ENCODE measurements at places on chromosomes 7 and 10.

DNA sequence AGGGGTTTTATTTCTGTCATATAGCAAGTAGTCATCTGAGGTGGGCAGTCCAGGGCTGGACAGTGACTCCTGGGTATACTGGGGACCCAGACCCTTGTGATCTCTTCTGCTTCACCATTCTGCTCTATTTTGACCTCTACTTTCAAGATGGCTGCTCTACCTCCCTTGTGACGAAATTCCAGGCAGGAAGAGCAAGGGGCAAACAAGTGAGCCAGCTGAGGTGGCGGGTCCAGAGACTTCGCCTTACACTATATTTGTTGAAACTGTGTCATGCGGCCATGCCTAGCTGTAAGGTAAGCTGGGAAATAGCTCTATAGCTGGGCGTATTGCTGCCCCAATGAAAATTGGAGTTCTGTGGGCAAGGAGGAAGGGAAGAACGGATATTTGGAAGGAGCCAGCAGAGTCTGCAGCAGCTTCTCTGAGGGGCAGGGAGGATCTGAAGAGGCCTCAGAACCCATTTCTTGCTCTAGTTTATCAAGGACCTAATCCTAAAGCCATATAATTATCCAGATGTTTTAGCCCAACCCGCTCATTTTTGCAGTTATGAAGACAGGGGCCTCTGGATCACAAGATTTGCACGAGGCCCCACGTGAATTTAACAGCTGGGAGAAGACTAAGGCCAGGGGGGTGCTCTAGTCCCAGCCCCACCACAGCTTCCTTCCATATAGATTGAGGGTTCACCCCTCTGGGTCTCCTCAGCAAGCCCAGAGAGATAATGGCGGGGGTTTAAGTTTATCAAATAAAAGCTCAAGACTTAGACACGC lies 7.7 kb upstream of the CPA1 start:
- no peak for DNase-seq

- no peak for DNase-seq
Observed at GRCh38 chr10:64859911-64860310, 1338.7 kb downstream of the REEP3 start.

DNA sequence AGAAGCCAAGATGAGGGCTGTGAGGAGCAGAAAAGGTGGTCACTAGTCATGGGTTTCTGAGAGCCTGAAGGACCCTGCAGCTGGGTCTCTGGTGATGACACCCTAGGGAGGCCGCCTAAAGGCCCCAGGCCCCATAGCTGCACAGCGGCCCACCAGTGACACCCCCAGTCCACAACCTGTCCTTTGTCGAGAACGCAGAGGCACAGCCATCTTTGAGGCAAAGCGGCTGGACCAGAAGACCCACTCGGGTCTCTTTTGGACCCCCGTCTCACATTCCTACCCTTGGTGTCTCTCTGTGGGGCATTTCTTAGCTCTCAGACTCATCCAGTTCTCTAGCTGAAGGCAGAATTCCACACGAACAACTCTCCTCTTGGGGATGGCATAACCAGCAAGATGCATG lies 18.8 kb downstream of the JCAD start:
- no peak for DNase-seq

- no peak for DNase-seq
Observed at GRCh38 chr10:110274647-110275046, 30.1 kb downstream of the SMNDC1 start.

DNA sequence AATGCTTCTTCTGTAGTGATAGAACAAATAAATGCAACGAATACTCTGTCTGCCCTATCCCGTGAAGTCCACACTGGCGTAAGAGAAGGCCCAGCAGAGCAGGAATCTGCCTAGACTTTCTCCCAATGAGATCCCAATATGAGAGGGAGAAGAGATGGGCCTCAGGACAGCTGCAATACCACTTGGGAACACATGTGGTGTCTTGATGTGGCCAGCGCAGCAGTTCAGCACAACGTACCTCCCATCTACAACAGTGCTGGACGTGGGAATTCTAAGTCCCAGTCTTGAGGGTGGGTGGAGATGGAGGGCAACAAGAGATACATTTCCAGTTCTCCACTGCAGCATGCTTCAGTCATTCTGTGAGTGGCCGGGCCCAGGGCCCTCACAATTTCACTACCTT lies 45.8 kb downstream of the FIGNL1 start:
- DNase-seq = no peak

- DNase-seq = no peak
Observed at GRCh38 chr10:113415246-113415645, 137.6 kb upstream of the HABP2 start.

- DNase-seq = no peak
Observed at GRCh38 chr10:100014071-100014762, 4.5 kb upstream of the DNMBP start.

Measured in activated naive CD8-positive, alpha-beta T cell treated with anti-CD3 and anti-CD28 coated beads, Interleukin-2, amount 50 U/mL, for 16 hours (primary cell).